ENCODE measurements at places on chromosomes 11 and 22.

DNA sequence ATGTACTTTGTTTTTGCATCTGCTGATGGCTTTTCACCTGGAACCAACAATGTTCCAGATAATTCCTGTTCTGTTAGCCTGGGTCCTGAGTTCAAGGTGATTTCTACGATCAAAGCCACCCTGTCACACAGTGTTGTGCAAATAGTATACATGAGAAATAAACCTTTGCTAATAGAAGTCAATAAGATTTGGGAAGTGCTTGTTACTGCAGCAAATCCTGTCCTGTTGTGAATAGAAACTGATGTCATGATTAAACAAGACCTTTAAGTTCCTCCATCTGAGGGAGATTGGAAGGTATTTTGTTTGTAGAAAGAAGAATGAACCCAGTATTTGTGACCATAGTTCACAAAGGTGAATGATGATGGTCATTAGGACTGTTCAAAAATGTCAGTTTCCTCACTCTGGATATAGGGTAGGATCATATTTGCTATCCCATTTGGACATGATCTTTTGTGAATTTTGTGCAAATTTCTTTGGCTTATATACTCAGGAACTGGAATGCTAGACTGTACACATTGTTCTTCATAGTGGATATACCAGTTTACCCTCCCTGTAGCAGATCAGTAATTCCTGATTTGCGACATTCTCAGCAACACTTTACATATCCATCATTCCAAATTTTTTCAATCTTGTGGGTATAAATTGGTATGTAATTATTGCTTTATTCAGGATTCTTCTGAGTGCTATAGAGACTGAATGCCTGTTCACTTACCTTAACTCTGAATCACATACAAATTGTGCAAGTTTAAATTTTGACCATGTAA, 428.5 kb downstream of the METTL15 start:
- DNase-seq = no peak
- H3K27me3 ChIP-seq = no peaks in the 10 kb centered on the region
- no peak overlapping the region for H3K27ac ChIP-seq
- no peaks in the 10 kb centered on the region for H3K4me1 ChIP-seq
- H3K36me3 ChIP-seq = no peaks in the 10 kb centered on the region

GRCh38 chr22:39472570-39473556, 16.1 kb downstream of the MGAT3 start:
- H3K4me3 ChIP-seq = no peak overlapping the region
- H3K4me1 ChIP-seq = peaks cover 38% of the 10 kb centered on the region
- DNase-seq = no peak

GRCh38 chr11:32706985-32707741, 87.3 kb downstream of the CCDC73 start:
- peaks cover 4% of the 10 kb centered on the region for H3K4me1 ChIP-seq
- no peak for DNase-seq
- no peaks in the 10 kb centered on the region for H3K27me3 ChIP-seq
- H3K4me3 ChIP-seq = no peak overlapping the region
- no peak overlapping the region for H3K27ac ChIP-seq

DNA sequence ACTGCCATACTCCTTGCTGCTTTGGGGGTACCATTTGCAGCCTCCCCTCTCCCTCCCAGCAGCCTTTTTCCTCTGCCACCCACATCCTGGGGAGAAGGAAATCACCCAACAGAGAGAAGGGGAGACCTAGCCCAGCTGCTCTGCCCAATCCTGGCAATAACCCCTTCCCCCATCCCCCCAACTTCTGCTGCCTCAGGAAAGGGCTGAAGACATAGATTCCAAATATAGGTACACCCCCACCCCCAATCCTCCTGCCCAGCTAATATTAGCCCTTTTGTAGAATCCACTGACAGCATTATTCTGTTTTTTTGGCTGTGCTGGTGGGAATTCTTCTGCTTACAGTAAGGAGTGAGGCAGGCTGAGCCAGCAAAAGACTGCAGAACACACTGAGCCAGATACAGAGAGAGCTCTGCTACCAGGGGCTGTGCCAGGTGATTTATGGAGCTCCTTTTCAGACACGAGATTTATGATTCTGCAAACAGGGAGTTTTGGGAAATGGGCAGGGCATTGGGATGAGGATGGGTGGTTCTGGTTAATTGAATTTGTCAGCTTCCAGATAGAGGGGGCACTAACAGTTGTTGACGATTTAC, 164.0 kb downstream of the TENM4 start:
- no peak overlapping the region for H3K4me3 ChIP-seq
- H3K36me3 ChIP-seq = no peaks in the 10 kb centered on the region
- H3K27me3 ChIP-seq = no peaks in the 10 kb centered on the region

DNA sequence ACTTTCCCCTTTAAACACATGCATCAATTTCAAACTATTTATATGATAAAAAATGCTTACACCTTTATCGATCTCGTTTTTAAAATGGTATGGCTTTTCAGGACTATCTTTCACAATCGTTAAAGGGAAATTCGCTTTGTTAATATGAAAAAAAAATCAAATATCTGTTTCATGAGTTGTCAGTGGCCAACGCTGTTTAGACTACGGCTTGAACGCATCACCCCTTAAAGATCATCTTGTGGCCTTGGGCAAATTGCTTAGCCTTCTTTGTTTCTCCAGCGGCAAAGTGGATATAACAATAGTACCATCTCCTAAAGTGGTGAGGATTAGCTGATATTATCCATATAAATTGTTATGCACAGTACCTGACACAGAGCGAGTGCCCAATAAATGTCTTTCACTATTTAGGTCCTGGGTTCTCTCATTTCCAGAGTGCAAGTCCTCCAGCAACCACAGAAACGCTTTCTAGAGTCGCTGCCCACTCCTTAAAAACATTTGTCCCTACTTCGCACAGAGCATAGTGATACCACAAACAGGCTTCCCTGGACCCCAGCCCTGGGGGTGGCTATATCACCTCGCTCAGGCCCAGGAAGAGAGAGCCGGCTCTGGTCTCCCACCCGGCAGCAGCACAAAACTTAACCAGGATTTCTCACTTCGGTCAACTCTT, 904 bp downstream of the SLC35F2 start:
- no peaks in the 10 kb centered on the region for H3K36me3 ChIP-seq
- DNase-seq = no peak
- peaks cover 10% of the 10 kb centered on the region for H3K4me1 ChIP-seq
- peak overlapping the region; percentile 85 for H3K4me3 ChIP-seq

- H3K36me3 ChIP-seq = no peaks in the 10 kb centered on the region
- DNase-seq = no peak
- H3K4me3 ChIP-seq = no peak overlapping the region
- no peaks in the 10 kb centered on the region for H3K4me1 ChIP-seq
Measured at GRCh38 chr11:116601814-116602636, 170.8 kb downstream of the BUD13 start.

GRCh38 chr11:9600644-9601036, 27.2 kb downstream of the WEE1 start:
- DNase-seq = peak; percentile 37
- no peaks in the 10 kb centered on the region for H3K27me3 ChIP-seq
- H3K4me1 ChIP-seq = peaks cover 8% of the 10 kb centered on the region
- H3K36me3 ChIP-seq = no peaks in the 10 kb centered on the region

- DNase-seq = no peak
- H3K36me3 ChIP-seq = no peaks in the 10 kb centered on the region
- H3K27me3 ChIP-seq = no peaks in the 10 kb centered on the region
- no peak overlapping the region for H3K4me3 ChIP-seq
- H3K4me1 ChIP-seq = no peaks in the 10 kb centered on the region
- no peak overlapping the region for H3K27ac ChIP-seq
Measured at GRCh38 chr11:112437096-112437495, 176.4 kb upstream of the PLET1 start.

- H3K4me3 ChIP-seq = no peak overlapping the region
- no peaks in the 10 kb centered on the region for H3K4me1 ChIP-seq
- H3K36me3 ChIP-seq = no peaks in the 10 kb centered on the region
Measured at GRCh38 chr22:30809086-30809485, 114.4 kb downstream of the OSBP2 start.
